Activated T-helper 2 cell treated with anti-CD3 and anti-CD28 coated beads, Interferon-gamma antibody, Interleukin-2, Interleukin-4, amounts not matched to agents 10 μg/mL and 5 μg/mL and 100 μg/mL, durations not matched to agents 14 hours and 24 hours and 36 hours (primary cell): ENCODE measurements at places on chromosomes 11 and 22. TPM values are rescaled to one million over a fixed set of nuclear protein-coding genes. Genes with fewer than 3 reads are reported as not detected.

DNA sequence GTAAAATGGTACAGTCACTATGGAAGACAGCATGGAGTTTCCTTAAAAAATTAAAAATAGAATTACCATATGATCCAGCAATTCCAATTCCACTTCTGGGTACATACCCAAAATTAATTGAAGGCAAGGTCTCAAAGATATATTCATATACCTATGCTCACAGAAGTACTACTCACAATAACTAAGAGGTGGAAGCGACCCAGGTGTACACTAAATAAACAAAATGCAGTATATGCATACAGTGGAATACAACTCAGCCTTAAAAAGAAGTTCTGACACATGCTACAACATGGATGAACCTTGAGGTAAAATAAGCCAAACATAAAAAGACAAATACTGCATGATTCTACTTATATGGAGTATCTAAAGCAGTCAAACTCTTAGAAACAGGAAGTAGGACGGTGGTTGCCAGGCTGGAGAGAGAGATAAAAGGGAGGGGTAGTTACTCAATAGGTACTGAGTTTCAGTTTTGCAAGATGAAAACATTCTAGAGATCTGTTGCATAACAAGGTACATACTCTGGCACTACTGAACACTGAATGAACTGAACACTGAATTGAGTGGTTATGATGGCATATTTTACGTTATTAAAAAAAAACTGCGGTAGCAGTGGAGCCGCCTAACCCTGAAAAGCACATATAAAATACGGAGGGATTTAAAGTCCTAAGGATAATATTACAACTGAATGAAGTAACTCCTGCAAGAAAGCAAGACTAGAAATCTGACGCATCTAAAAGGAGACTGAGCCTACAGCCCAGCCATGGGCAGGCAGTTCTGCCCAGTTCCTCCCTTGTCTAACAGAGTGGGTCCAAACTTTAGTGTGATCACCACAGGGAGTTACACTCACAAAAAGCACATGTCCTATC is 12.8 kb downstream of the DGCR2 start:
- peak; percentile 44 for DNase-seq

GRCh38 chr11:122192634-122193255 is 76.7 kb upstream of the BLID start:
- DNase-seq: no peak

DNA sequence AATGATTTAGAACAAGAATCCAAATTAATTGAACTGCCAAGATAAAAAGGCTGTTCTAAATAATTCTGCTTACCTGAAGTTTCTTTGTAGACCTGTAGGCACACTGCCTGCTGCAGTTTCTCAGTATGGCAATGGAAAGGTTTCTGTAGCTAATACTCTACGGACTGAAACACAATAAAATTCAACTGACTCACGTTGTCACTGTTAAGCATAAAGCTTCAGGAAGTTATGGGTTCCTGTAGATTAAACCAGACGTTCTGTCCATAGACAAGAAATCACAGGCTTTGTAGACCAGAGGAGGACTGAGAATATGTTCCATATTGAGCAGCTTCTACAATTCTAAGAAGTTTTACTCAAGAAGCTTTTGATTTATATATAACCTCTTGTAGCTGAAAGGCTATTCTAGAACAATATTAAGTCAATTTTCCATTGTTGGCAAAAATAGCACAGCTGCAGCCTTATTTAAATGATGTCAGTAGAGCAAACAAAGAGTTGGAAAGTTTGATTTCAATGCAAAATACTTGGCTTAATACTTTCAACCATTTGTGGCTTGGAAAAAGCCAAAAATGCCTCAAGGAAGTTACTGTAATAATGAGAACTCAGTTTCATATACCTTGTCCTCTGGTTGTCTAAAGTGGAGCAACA is at the start of gene GLYATL2:
GLYATL2 (minus strand) TSS at position 344 of the 645 bp plus-strand sequence. CDS start 5,092 bp downstream, outside the sequence.
- no peak for DNase-seq

DNA sequence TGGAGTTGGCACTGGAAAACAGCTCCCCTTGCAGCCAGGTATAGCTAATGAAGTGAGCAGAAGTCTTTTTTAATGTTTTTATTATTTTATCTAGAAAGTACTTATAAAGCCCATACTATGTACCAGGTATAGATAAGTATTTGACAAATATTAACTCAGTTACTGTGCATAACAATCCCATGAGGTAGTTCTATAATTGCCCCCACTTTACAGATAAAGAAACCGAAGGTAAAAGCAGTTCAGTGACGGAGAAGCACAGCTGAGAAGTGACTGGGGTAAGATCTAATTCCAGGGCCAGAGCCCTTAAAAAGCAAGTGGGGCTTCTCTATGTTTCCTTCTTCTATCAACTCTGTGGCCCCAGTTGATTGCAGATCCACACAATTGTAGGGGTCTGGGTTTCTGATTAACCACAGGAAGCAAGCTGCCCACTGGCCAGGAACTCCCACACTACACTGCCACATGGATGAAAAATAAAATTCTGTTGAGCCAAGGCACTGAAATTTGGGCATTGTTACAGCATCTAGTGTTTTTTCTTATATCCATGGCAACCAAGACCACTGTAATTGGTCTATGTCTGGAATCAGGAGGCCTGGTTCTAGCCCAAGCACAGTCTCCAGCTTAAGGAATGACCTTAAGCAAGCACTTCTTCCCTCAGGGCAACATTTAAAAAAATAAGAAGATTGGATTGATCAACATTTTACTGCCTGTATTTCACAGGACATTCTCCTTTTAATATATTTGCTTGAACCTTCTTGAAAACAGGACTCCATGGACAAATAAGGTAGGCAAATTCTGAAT is 55.3 kb upstream of the TEAD1 start:
- no peak for DNase-seq

DNA sequence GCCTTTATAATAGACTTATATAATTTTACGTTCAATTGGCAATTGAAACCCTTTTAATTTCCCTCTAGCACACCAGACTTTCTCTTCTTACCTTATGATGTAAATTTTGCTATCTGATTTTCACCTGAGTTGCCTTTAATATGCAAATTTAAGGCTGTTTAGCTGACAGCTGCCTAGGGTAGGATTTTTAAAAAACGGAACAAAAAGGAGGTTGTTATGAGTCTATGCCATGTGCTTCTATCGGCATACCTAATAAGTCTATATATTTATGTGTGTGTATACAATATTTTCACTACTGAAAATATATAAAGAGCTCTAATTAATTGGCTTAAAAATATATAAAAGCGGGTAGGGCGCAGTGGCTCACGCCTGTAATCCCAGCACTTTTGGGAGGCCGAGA is 11.8 kb upstream of the SELENOH start:
- no peak for DNase-seq

DNA sequence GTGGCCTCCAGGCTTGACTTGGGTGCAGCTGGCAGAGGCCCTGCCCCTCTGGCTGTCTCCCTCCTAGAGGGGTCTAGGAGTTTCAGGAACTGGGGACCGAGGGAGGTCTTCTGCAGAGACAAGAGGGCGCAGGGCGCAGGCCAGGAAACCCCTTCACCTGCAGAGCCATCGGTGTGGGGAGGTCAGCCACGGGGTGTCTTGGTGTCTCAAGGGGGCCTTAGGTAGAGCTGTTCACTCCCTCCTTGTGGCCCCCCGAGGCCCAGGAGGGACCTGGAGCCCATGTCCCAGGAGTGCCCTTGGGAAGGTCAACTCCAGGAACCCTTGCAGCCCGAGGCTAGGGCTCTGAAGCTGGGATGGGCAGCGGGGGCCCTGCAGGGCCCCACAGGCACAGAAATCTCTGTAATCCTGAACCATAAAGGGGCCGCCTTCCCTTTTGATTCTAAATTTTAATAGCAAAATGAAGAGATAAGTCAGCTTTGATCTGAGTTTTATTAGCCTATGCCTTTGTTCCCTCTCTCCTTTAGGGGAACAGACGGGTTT is 31.4 kb upstream of the TH start:
- no peak for DNase-seq

DNA sequence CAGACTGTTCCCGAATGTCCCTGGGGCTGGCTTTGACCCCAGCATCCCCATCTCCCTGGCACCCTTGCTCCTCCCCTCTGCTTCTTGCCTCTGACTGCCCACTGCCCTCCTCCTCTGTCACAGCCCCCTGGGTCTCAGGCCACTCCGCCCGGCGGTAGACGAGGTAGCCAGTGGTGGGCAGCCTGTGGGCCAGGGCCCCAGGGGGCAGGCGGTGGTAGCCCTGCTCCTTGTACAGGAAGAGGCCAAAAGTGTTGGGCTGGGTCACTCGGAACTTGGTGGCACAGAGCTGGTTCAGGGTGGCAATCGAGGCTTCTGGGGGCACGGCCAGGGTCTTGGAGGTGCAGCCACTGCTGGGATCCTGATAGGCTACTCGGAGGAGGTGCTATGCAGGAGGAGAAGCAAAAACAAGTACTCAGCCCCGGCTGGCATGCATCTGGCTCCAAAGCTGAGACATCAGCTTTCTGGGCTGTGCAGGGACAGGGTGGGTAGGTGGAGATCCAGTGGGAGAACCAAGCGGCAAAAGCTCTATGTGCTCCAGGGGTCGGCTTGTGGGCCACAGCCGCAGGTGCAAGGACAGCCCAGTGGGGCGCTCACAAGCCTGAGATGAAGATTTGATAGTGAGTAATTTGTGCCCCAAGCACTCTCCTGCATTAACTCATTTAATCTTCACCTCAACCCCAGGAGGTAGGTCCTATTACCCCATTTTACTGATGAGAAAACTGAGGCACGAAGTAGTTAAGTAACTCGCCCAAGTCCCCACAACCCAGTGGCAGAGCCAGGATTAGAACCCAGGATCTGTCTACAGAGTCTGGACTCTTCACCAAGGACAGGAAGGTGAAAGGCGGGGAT is 3.6 kb downstream of the RIN1 start:
- DNase-seq: no peak

- no peak for DNase-seq
These were observed 7.0 kb upstream of the PRG2 start for GRCh38 chr11:57397394-57397990.

GRCh38 chr11:33045551-33046255 is 6.3 kb downstream of the TCP11L1 start:
- no peak for DNase-seq

DNA sequence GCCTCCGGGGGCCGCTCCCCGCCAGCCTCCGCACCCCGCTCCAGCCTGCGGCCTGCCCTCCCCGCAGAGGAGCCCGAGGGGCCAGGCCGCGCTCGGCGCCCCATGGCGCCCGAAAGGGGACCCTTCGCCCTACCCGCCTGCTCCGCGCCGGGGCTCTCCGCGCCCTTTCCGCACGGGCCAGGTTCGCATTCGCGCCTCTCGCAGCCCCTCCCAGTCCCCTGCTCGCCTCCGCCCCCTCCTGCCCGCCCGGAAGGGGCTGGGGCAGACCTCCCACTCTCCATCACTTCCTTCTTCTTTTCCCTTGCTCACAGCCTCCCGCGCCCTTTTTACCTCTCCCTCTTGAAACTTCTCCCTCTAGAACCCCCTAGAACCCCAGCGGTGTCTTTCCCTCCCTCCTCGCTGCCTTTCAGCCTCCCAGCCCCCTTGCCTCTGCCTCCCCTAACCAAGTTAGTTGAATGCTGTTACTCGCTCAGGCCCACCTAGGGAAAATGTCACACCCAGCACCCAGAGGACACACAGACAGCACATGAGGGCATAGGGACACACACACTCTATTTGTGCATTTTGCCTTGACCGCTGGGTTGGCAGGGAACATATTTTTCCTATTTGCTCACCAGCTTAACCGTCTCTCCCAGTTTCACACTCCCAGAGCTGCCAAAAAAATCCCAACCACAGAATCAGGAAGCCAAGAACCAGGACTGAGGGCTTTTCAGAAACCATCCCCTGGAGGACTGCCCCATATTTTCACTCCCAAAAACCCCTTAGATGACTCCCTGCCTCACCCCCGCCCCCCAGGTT is at the start of gene SLC43A3:
SLC43A3 (minus strand) TSS at position 193 of the 798 bp plus-strand sequence. CDS start 949 bp downstream, outside the sequence.
- peak; percentile 66 for DNase-seq

The OR10D3 gene
- total RNA-seq: not detected in 2 replicates

The SCT gene
- not detected in 2 replicates for total RNA-seq

The SYCE3 gene
- 0.62 TPM in 1 of 2 replicates, not detected in the other for total RNA-seq
